ENCODE measurements at places on chromosomes 5 and 9.

DNA sequence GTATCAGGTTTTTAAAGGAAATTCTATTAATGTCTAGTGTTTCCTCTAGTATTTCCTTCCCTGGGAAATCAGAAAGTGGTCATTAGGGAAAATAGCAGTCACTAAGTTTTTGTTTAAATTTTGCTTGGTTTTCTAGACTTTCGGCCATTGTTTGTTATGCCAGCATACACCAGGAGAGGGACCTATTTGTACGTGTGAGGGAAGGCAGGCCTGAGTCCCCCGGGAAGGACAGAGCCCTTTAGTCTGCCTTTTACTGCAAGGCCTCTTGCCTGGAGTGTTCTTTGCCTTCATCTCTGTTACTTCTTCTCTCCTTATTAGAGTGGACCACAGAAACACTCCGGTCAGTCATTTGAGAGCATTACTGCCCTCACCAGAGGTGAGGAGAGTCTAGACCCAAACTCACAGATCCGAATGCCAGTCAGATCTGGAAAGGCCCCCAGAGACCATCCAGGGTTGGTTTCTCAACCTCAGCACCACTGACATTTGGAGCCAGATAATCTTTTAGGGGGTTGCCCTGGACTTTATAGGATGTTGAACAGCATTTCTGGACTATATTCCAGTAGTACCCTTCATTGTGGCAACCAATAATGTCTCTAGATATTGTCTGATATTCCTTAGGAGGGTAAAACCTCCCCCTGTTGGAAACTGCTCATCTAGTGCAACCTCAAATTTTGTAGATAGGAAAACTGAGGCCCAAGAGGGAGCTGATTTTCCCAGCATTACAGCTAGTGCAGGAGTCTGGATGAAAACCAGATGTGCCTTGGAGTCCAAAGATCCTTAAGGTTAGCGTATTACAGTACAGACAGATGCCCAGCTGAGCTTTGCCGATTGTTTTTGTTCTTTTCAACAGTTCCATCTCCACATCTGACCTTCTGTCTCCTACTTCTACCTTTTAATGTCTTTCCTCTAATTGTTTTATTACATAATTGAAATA lies 93.0 kb upstream of the NIPAL4 start:
- no peak for DNase-seq

DNA sequence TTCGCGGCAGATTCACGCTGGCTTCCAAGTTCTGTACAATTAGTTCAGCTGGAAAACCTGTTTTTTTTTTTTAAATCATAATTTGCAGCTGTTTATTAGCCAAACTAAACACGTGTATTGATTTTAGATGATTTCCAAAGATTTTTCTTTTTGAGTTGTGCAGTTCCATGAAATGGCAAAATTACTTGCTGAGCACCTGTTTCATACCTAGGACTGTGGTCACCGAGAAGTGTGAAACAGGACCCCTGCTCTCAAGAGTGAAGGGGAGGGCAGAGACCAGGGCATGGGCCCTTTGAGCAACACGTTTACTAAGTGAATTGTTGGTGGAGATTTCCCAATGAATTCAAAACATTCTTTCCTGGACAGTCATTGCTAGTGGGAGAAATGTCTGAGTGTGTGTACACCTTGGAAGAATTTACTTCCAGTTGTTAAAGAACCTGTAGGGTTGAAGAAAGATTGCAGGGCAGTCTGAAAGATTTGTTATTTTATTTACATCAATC lies 688 bp downstream of the SNX24 start:
- DNase-seq, result no peak

GRCh38 chr9:4933177-4933576 lies 51.9 kb upstream of the JAK2 start:
- DNase-seq, result no peak

DNA sequence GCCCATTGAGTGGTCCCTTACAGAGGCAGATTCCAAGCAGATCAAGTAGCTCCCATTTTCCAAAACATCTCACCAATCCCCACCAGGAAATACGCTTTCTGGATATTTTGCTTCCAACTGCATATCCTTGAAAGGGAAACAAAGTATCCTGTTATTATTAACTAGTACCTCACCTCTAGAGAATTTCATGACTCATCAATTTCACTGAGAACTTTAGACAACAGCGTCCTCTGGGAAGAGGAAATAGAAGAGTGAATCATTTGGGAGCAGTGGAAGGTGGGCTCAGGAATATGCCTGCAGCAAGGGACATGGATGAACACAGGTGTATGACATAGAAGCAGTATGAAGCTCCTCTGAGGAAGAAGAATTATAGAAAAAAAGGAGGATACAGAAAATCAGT lies 186.7 kb downstream of the MARCHF11 start:
- DNase-seq, result no peak

DNA sequence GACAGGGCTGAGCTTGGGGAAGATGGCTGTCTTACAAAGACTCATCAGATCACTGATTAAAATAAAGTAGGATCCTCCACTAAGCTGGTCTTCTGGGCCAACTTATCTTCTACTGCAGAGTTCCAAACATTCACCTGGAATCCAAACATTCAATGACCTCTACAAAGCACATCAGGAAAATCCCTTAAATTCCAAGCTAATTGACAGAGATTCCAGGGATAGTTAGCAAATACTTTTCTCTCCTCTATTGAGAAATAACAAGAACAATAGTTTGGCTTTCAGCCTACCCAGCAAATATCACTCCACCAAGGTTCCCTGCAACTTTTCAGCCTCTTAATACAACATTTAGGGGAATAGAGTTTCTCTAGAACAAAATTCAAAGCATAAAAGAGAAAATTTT lies 140.6 kb upstream of the LIFR start:
- DNase-seq, result no peak

DNA sequence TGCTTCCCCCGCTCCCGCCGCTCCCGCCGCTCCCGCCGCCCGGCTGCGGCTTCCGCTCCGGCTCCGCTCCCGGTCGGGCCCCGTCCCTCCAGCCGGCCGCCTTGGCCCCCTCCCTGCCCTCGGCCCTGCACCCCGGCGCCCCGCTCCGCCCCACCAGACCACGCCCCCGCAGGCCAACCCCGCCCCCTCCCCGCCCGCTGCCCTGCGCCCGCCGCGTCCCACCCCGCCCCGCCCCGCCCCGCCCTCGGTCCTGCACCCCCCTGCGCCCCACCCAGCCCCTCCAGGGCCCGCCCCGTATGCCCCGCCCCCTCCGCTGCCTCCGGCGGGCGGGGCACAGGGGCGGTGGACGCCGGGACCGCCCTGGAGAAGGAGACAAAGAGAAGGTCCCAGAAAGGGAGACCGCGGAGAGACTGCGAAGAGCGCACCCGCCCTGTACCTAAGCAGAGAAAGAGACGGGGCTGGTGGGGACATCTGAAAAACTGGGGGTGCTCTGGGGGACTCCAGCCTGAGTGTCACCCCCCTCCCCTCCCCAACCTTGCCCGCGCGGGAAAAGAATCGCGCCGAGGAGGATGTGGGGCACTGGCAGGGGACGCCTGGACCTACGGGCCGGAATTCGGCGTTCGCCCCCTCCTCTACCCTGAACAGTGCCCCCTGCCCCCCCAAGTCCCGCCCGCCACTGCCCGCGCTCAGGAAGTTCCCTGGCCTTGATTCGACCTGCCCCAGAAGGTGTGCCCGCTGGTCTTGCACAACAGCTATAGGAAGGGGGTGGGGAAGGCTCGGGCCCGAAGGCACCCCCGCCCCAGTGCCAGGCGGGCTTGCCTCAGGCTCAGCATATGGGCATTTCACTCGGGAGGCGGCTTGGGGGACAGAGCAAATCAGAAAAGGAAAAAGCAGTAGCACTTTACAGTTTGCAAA lies 42.8 kb upstream of the STXBP1 start:
- peak; percentile 72 for DNase-seq

DNA sequence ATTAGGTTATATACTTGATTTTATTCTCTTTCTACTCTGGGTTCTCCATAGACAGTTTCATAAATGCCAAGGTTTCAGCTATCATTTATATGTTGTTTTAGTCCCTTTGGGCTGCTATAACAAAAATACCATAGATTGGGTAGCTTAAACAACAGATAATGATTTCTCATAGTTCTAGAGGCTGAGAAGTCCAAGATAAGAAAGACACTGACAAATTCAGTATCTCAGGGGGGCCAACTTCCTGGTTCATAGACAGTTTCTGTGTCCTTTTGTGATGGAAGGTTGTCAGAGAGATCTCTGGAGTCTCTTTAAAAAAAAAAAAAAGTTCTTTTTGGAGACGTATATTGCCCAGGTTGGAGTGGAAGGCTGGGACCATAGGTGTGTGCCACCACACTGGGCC lies 113.3 kb downstream of the SCAMP1 start:
- DNase-seq, result no peak

GRCh38 chr9:30723656-30724055 lies 1660.8 kb upstream of the ACO1 start:
- DNase-seq, result no peak

DNA sequence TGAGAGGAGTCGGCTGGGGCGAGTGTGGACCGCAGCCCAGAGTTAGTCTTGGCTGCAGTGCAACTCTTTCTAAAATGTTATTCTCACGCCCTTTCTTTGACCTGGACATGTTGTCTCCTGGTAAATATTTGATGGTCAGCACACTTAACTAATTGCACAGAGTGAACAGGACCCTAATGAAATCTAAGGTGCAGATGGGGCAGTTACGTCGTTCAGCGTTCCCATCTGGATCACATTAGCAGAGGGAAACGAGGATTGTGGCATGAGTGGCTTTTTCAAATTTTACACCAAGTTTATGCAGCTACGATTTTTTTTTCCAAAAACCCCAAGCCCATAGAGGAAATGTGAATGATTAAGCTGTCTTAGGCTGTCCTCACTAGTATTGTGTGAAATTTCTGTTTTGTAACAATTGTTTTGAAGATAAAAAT lies 483 bp downstream of the C9orf85 start:
- DNase-seq, result no peak

GRCh38 chr9:86082870-86083269 lies 16.5 kb downstream of the GOLM1 start:
- no peak for DNase-seq

- DNase-seq, result no peak
Measured at GRCh38 chr5:113776832-113777525, 263.5 kb downstream of the YTHDC2 start.

- DNase-seq, result no peak
Measured at GRCh38 chr9:114207034-114207810, 51.9 kb downstream of the COL27A1 start.

DNA sequence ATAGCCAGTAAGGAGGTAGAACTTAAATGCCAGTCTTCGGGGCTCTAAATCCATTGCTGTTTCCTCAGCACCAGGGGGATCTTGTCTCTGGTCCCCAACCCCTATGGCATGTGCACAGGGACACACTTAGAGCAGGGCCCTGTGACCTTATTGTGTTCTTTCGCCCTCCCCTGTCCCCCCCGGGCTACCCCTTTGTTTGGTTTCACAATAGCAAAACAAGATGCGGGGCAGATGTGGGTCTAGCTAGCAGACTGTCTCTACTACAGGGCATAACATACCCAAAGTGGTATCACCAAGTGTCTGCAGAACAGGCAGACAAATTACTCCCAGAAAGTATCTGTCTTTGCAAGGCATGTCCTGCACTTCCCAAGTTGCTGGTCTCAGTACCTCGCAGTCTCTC lies 2.1 kb downstream of the FBLL1 start:
- no peak for DNase-seq

- DNase-seq, result no peak
Measured at GRCh38 chr5:82106207-82106606, 134.4 kb downstream of the ATG10 start.

DNA sequence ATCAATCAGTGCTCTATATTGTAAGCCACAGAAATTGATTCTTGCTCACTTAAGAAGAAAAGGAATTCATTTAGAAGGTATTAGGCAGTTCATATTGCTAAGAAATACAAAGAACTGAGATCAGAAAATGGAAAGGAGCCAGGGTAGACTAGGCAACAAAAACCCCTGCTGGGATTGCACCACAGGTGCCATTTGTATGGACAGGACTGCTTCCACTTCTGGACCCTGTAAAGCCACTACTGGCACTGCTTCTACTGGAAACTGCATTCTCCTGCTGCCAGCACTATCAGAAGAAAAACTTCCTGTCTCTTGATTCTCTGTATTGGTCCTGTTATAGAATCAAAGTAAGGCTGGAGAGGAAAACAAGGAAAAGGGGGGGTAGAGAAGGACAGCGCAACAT lies 45.9 kb downstream of the CERT1 start:
- DNase-seq, result no peak

DNA sequence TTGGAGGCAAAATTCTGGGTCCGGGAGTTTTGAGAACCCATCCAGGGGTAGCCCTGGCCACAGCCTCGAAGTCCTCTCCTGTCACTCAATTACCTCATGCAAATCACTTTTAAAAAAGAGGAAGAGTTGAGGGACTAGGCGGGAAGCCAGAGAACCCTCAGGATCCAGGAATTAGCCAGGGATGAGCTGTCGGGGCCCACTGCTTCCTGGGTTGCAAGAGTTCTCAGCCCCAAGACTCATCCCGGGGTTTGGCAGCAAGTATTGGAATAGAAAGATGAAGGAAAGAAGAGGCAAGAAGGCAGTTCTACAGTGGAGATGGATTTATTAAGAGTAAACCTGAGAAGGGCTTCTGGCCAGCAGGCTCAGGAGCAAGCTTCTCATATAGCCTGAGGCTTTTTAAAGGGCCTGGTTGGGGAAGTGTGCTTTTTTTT lies 25.6 kb downstream of the C9orf50 start:
- no peak for DNase-seq

GRCh38 chr5:37789991-37790390 lies 49.9 kb downstream of the GDNF start:
- no peak for DNase-seq

DNA sequence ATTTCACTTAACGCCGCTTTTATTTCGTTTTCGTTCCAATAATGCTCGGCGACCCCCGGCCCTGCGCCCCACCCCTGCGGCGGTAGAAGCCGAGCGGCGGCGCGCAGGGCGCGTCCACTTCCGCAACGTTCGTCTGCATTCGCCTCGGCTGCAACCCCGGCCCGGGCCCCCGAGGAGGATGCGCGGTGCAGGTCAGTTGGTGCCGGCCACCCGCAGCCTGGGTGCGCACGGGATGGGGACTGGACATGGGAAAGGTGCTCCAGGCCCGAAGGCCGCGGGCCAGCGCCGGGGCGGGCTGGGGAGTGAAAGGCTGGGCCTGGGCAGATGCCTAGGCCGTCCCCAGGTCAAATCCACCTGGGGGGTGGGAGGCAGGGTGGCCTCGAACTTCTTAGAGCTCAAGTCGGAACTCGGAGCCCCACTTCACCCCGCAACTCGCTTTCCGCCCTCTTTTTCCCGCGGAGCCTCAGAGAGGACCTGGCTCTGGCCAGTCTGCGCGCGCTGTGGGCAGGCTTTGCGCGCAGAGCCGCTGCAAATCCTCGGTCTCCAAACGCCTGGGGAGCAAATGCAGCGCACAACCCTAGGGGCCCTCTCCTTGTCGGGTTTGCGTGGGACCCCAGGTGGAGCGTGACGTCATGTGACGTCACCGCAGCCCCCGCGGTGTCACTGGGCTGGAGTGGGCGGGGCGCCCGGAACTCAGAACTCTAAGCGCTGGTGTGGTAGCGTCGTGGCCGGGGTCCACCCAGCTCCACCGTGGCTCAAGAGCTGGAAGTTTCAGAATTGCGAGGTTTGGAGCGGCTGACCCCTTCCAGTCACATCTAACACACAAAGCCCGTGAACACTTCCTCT lies 3.3 kb downstream of the TLX3 start:
- no peak for DNase-seq

DNA sequence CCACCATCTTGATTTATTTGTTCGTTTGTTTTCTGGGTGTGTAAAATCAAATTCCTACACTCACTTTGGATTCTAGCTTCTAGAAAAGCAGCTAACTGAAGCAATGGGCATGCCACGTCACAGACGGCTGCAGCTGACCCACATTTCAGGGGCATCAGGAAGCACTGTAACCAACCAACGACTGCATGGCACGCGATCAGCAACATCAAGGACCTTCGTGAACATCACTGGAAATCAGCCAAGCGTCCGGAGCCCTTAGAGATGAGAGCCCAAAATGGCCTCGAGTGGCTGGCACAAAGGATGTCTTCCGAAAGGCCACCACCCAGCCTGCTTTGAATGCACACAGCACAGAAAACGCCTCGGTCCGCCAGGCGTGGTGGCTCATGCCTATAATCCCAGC lies 191.1 kb downstream of the OLFM1 start:
- no peak for DNase-seq
